Activated CD4-positive, alpha-beta T cell treated with anti-CD3 and anti-CD28 coated beads for 24 hours (primary cell): ENCODE measurements at places on chromosomes 12 and 14.

GRCh38 chr12:67803278-67803993, 154.9 kb downstream of the DYRK2 start:
- DNase-seq = no peak

DNA sequence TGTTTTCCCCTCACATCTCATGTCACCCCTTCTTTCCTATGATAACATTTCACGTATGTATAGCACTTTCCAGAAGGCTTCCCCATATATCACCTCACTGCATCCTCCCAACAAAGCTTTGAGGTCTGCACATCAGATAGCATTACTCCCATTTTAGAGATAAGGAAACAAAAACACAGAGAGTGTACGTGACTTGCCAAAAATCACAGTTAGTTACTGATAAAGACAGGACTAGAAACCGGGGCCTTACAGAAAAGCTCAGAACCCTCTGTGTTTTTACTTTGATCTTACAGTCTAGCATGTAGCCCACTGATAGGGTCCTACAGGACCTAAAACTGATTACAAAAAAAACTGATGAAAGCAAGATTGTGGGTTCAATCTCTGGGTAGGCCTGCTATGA, 202.9 kb upstream of the CDKN3 start:
- DNase-seq = no peak

GRCh38 chr14:79466938-79467527, 744.3 kb downstream of the DIO2 start:
- no peak for DNase-seq

DNA sequence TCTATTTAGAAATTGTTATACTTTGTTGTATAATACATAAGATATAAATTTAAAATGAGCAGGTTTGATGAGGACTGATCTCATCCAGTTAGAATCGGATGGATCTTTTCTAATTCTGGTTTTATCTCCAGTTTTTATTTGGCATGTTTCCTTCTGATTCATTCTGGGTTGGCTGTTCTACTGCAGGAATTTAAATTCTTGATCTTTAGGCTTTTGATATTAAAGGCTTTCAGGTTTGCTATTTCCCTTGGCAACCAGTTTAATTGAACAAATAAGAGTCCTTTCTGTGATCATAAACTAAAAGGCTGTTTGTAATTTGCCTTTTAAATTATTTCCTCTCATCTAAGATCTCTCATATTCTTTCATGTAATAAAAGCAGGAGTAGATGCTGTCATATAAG, 83.4 kb downstream of the PDE6H start:
- no peak for DNase-seq

GRCh38 chr14:61649283-61649682, 46.0 kb upstream of the HIF1A start:
- DNase-seq = no peak

GRCh38 chr14:75081660-75082229, 12.3 kb downstream of the ZC2HC1C start:
- no peak for DNase-seq

GRCh38 chr12:109098183-109098604, 797 bp downstream of the UNG start:
- no peak for DNase-seq

GRCh38 chr12:20585913-20586312, 109.2 kb upstream of the SLCO1C1 start:
- DNase-seq = no peak

- DNase-seq = no peak
These were observed 10.2 kb upstream of the TMEM119 start for GRCh38 chr12:108607981-108608600.

GRCh38 chr12:89995870-89996269, 287.2 kb upstream of the ATP2B1 start:
- no peak for DNase-seq

GRCh38 chr14:78992867-78993266, 822.7 kb downstream of the NRXN3 start:
- no peak for DNase-seq

DNA sequence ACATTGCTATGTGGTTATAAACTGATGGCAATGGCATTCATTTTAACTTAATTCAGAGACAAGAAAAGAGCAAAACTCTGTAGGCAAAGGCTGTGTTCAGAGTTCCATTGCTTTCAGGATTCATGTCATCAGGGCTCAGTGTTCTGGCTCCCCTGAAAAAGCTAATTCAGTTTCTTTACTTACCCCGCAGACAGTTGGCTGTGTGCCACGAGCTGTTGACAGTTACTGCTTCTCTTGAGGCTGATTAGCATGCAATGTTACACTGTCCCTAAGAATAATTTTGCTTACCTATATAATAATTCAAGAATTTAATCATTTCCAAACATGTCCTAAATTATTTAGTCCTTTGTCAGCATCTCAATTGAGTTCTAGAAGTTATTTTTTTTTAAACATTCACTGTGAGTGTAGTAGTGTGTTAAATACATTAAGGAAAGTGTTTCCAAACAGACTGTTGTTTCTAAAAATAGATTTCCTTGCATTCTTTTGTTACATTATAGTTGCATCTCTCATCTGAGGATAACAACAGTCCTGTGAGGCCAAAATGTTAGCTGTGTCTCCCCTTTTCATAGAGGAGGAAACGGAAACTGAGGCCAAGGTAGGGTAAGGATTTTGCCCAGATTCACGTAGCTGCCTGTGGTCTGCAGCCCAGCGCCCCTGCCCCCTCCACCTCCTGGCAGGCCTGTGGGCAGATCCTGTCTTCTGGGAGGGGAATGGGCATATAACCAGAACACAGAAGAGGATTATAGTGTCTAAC, 98.6 kb downstream of the PELI2 start:
- no peak for DNase-seq

DNA sequence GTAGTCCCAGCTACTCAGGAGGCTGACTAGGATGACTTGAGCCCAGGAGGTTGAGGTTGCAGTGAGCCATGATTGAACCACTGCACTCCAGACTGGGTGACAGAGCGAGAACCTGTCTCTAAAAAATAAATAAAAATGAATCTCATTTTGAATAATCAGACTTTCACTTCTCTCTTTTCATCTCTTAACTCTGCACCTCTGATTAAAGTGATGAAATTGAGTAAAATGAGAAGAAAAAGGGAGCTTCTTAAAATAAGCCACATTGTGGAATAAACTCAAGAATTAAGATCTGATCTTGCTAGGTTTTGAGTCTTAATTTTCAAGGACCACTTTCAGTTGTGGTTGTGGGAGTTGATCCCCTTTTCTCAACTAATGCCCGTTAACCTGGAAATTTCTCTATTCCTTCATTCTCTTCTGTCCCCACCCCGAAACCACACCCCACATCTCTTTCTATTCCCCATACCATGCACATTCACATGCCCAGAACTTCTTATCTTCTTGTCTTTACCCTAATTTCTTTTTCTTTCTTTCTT, 70.9 kb upstream of the ETV6 start:
- no peak for DNase-seq

- DNase-seq = no peak
These were observed 13.4 kb downstream of the PSEN1 start for GRCh38 chr14:73149753-73150152.

GRCh38 chr12:3669594-3669993, 83.3 kb downstream of the CRACR2A start:
- DNase-seq = no peak

DNA sequence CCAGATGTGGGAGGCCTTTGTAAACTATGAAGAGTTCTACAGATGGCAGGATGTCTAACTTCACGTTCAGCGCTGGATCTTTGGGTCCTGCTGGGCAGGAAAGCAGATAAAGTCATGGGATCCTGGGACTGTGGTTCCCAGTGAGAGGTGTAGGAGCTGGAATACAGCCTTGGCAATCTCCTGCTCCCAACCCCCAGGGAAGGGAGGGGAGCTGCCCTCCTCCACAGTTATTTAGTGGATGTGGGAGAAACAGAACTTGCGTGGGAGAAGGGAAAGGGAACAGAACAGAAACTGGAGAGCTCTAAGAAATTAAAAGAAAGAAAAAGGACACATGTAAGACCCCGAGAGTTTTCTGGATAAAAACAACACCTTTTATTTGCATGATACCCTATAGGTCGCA, 37.0 kb downstream of the NUAK1 start:
- no peak for DNase-seq

GRCh38 chr14:36238666-36239363, 62.3 kb upstream of the PTCSC3 start:
- no peak for DNase-seq

DNA sequence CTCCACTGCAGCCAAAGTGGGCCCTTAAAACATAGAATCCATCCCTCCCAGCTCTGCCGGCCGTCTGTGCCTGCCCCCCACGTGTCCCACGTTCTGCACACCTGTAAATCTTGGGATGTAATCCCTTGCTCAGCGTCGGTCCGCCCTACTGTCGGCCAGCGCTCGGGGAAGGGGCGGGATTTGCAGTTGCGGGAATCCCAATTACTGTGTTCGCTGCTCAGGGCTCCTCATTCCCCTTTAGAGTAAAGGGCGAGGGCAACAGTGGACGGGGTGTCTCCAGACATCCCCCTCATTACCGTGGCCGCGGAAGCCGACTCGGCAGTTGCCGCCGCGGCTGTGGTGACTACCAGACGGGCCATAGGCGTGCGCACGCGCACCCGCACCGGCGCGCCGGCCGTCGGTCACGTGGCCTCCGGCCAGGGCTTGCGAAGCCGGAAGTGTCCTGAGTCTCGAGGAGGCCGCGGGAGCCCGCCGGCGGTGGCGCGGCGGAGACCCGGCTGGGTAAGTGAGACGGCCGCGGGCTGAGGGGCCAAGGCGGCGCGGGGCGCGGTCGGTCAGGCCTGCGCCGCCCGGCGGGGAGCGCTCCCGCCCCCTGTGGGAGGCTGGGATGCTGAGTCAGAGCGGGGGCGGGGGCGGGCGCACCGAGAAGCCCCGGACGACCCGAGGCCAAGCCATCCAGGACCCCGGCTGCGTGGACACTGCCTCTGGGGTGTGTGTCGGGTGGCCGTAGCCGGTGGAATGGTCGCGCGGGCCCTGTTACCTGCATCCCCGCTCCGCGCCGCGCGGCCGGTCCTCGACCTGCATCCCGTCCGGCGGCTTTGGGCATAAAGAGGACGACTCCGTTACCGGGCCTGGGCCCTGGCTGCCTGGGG, at the start of gene TBK1:
Gene TBK1, plus strand, starts transcription at position 434 of the 872 bp plus-strand sequence. CDS start 3,751 bp downstream, outside the sequence.
- peak; percentile 33 for DNase-seq

DNA sequence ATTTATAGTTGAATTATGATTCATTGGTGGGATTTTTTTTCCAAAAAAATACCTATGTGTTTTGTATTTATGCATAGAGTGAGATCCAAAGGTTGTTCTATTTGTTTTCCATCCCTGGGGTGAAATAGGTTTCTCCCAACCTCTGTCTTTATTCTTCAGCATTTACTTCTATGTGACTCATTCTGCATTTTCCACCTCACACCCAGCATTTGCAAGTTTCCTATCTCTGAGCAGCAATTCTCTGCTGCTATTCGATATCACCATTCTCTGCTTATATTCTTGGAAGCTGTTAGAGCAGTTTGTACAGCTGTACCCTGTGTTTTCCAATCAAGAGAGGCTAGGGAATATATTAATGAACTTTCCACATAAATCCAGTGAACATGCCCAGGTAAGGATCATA, 538.9 kb downstream of the SNAPC1 start:
- DNase-seq = no peak

GRCh38 chr12:40829738-40830144, 137.5 kb downstream of the CNTN1 start:
- DNase-seq = no peak

DNA sequence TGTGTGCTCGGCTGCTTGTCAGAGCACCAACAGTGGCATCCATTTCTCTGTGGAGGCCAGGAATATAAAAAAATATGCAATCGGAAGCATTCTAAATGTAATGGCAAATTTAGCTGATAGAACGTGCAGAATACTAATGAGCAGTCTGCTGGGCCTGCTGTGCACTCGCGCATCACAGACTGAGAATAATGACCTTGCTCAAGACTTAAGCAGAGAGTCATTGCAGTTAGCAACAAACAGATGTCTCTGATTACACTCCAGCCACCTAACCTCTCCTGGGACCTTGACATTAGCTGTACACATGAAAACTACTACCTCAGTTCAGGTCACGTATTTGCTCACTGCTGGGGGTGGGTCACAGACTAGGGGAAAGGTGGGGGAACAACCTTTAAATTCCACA, 269.2 kb upstream of the DAAM1 start:
- DNase-seq = no peak

GRCh38 chr12:114936148-114937079, 252.4 kb upstream of the TBX3 start:
- DNase-seq = no peak

- DNase-seq = no peak
These were observed 353.2 kb downstream of the BCAT1 start for GRCh38 chr12:24595652-24596235.

- DNase-seq = no peak
These were observed 61.2 kb upstream of the FAM222A start for GRCh38 chr12:109652233-109652976.

GRCh38 chr14:44962334-44963043, 499 bp downstream of the TOGARAM1 start:
- peak; percentile 3 for DNase-seq

- DNase-seq = no peak
These were observed 184.6 kb upstream of the NAV3 start for GRCh38 chr12:77645966-77646598.

- no peak for DNase-seq
These were observed 1638.7 kb upstream of the SEL1L start for GRCh38 chr14:83172363-83172762.
